Heart right ventricle (tissue), 16 donors: ENCODE measurements at places on chromosomes 2 and 18.

GRCh38 chr2:28239207-28239606, 153.5 kb upstream of the FOSL2 start:
- DNase-seq = no peak

GRCh38 chr2:118103951-118104940, 16.0 kb downstream of the INSIG2 start:
- DNase-seq = no peak

DNA sequence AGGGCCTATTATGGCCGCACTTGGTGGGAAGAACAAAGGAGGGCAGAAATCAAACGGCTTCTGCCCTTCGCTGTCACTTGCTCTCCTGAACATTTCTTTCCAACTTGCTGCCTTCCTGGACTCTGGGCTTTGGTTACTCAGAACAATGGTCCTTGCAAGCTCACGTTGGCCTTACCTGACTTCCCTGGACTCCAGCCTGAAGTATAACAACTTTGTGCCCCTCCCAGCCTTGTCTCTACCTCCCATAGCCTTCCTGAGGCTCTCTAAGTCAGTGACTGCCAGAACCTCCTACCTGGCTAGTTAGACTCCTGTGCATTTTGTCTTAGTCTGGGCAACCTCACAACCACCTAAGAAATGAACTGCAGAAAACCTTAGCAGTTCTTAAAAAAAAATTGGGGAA, 30.2 kb upstream of the ITPRID2 start:
- DNase-seq = no peak

DNA sequence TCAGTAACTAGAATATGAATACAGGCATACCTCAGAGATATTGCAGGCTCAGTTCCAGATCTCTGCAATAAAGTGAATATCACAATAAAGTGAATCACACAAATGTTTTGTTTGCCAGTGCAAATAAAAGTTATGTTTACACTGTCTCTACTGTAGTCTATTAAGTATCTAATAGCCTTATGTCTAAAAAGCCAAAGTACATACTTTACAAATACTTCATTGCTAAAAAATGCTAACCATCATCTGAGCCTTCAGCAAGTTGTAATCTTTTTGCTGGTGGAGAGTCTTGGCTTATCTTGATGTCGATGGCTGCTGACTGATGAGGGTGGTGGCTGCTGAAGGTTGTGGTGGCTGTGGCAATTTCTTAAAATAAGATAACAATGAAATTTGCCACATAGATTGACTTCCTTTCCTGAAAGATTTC, 159.4 kb downstream of the MYO1B start:
- DNase-seq = no peak

- DNase-seq = no peak
These were observed 278.1 kb downstream of the LRATD1 start for GRCh38 chr2:14910654-14911053.

GRCh38 chr18:8504424-8504823, 104.8 kb upstream of the RAB12 start:
- no peak for DNase-seq

GRCh38 chr2:232674491-232674890, 22.6 kb upstream of the GIGYF2 start:
- DNase-seq = no peak

- no peak for DNase-seq
These were observed 416.2 kb downstream of the IRS1 start for GRCh38 chr2:226383461-226383860.

GRCh38 chr2:11697103-11697871, 27.3 kb upstream of the NTSR2 start:
- DNase-seq = peak; percentile 25

- DNase-seq = no peak
These were observed 8.7 kb upstream of the WIPF1 start for GRCh38 chr2:174606336-174606735.

DNA sequence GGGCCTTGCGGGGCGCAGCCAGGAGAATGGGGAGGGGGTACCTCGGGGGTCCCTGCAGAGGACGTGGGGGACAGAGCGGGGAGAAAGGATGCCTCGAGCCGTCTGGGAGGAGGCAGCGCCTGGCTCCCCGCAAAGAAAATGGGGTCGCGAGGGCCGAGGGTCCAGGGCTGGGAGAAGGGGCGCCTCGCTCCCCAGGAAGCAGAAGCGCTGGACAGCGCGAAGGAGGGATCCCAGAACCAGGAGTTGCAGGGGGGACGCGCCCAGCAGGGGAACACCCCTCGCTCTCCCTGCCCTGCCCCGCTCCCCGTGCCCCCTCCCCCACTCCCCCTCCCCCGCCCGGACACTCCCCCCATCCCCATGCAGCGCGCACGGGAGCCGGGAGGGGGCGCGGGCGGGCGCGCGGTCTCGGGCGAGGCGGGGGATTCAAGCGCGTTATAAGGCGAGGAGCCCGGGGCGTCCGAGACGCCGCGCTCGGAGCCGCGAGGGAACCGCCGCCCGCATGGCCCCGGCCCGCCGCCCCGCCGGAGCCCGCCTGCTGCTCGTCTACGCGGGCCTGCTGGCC, at the start of gene ERFE:
TSS of gene ERFE (plus strand) at position 462 of the 562 bp plus-strand sequence. CDS start at position 500, 38 bp downstream.
- peak; percentile 17 for DNase-seq
